ENCODE measurements at places on chromosomes 16 and 17.

DNA sequence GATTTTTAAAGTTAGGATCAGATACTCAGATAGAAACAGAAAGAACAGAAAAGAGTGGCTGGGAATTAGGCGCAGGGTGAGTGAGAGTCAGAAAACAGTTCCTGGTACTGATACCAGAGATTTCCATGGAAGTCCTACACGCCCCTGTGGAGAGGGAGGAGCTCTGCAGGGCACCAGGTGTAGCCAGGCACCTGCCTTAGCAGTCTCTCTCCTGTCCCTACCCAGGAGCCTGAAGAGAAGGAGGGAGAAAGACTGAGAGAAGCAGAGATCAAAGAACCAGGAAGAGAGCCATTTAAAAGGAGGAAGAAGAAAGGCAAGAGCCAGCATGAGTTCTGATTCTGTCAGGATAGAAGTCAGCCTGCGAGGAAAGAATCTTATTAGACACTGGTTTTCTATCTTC lies 65.0 kb downstream of the CBLN1 start:
- DNase-seq = no peak

GRCh38 chr17:57966875-57967274 lies 11.7 kb upstream of the CUEDC1 start:
- DNase-seq = no peak

GRCh38 chr17:77999413-78000173 lies 41.1 kb downstream of the TNRC6C start:
- DNase-seq = no peak

- DNase-seq = no peak
These were observed 499.1 kb upstream of the CDH5 start for GRCh38 chr16:65867276-65867960.
